Activated CD4-positive, alpha-beta T cell treated with anti-CD3 and anti-CD28 coated beads for 36 hours (primary cell): ENCODE measurements at places on chromosomes 7 and 10.

- DNase-seq: no peak
Measured at GRCh38 chr10:117677239-117677638, 134.7 kb downstream of the EMX2 start.

- DNase-seq: no peak
Measured at GRCh38 chr7:37349979-37350590, 98.6 kb downstream of the ELMO1 start.

DNA sequence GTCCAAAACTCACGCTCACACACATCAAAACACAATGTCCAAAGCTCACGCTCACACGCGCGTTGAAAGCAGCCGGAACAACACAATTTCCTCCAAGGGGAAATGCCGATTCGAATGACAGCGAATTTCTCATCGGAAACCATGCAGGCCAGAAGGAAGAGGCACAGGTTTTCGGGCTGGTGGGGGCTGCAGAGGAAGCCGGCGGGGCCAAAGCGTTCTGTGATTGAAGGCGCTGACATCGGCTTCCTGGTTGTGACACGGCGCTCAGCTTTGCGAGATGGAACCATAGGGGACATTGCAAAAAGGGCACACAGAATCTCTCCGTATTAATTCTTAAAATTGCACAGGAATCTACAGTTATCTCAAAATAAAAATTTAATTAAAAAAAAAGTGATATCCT, 61.3 kb downstream of the FOXL3 start:
- peak; percentile 81 for DNase-seq

GRCh38 chr7:129889133-129889844, 63.5 kb downstream of the UBE2H start:
- DNase-seq: no peak

DNA sequence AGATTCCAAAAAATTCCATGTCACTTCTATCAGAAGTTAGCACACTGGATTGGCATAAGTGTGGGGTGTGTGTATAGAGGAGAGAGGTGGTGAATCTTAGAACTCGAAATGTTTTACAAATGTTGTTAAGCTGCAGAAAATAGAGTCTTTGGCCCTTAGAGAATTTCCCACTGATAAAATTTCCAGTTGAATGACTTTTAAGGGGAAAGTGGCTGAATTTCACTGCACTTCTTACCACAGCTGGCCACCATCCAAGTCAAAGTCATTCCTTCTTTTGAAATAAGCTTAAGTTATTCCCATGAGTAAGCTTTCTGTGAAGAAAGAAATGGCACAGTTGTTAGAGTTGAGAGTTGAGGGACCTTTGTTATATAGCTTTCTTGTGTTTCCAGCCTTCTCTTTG, 13.9 kb downstream of the VCL start:
- no peak for DNase-seq

DNA sequence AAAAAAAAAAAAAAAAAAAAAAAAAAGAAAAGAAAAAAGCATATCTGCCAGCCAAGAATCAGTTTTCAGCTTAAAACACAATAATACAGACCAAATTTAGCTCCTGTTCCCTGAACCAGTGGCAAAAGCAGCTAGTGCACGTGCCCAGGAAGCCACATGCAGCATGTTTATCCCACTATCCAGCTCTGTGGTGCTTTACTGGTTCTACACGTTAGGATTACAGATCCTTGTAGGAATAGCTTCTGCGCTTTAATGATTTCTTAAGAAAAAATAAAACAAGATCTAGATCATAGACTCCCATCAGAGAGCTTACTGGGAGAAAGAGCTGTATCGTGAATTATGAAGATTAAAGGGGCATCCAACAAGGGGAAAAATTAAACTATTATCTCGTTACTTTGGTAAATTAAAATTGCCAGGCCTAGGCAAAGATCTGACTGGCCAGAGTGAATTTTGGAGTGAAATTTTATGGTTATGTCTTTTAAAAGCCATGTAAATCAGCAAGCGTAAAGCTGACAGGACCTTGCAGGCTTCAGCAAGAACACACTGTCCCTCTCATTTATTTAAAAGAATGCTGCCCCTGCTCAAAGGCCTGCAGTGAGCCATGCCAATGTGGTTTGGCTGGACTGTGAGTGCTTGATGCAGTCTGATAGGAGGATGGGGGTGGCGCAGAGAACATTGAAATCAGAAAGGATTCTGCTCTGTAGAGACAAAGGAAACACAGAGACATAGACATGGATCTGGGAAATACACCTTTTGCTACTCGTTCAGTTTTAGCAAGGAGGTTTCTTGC, 177.3 kb upstream of the PHYHIPL start:
- DNase-seq: no peak

DNA sequence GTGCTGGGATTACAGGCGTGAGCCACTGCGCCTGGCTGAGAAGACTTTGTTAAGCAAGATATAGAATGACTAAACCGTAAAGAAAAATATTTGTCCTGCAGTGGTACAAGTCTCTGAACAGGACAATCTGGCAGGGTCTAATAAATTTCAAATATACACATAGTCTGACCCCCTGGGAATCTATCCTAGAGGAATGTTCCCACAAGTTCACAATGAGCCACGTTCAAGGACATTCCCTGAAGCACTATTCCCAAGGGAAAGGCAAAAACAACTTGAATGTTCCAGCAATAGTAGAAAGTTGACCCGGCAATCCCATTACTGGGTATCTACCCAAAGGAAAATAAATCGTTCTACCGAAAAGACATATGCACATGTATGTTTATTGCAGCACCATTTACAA, 82.0 kb downstream of the HIP1 start:
- DNase-seq: no peak

DNA sequence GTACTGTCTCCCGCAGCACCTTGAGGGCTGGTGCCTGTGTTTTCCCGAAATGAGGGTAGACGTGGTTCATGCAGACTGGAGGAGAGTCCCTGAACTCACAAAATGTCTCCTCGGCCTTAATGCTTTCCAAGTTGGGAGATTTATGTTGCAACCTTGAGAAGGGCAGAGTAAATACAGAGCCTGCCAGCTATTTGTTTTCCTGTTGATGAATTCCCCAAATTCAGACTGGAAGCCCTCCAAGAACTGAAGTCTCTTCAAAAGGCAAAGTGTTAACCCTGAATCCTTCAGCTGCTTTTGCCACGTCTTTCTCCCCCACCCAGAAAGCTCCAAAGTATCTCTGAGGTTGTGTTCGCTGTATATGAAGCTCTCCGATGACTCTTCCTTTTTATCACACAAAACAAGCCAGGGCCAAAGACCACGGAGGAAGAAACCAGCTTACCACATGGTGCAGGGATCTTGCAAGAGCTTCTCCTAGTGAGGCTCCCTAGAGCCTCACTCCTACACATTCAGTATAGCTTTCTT, 254.7 kb upstream of the NFE2L3 start:
- DNase-seq: no peak

- no peak for DNase-seq
Measured at GRCh38 chr7:155193716-155194115, 104.0 kb upstream of the INSIG1 start.
